Esophagus squamous epithelium (tissue), 5 donors: ENCODE measurements at places on chromosomes 1 and 21.

DNA sequence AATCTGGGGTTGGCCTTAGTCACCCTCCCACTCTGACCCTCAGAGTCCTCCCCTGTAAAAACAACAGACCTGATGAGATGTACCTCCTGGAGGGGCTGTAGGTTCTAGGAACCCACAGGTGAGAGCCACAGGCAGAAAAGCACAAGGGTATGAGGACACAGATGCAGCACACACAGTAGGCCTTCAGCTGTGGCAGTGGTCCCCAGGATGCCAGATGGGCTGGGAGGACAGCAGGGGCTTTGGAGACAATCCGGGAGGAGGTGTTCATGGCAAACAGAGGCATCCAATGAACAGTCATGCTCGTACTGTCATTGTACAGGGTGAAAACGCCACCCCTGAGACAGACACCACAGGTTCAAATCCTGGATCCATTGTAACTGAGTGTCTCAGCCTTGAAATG, 463.1 kb downstream of the MATN1 start:
- DNase-seq, result no peak

- no peak for DNase-seq
These were observed 9.3 kb downstream of the HNRNPU start for GRCh38 chr1:244854865-244855578.

- DNase-seq, result no peak
These were observed 26.4 kb downstream of the SPATA21 start for GRCh38 chr1:16410803-16411202.

GRCh38 chr1:184708084-184708676, 46.5 kb downstream of the EDEM3 start:
- DNase-seq, result no peak

DNA sequence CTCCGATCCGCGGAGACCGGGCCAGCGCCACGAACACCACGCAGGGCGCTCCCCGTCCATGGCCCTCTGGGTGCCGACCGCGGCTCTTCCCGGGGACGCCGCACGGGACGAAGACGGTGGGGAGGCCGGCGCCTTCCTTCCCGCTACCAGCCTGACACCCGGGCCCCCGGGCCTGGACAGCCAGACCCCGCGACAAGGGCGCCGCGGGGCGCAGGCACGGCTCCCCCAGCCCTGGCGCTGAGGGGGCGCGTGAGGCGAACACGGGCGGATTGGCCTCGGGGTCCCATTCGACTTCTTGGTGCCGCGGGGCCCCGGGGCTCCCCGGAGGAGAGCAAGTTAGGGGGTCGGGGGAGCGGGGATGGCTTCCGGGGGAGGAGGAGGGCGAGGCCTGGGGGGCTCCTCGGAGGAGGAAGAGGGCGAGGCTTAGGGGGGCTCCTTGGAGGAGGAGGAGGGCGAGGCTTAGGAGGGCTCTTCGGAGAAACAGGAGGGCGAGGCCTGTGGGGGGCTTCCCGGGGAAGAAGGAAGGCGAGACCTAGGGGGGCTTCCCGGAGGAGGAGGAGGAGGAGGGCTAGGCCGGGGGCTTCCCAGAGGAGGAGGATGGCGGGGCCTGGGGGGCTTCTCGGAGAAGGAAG, 537 bp upstream of the KLHL17 start:
- DNase-seq, result no peak

- DNase-seq, result no peak
These were observed 14.7 kb upstream of the SPOCD1 start for GRCh38 chr1:31830511-31830910.

DNA sequence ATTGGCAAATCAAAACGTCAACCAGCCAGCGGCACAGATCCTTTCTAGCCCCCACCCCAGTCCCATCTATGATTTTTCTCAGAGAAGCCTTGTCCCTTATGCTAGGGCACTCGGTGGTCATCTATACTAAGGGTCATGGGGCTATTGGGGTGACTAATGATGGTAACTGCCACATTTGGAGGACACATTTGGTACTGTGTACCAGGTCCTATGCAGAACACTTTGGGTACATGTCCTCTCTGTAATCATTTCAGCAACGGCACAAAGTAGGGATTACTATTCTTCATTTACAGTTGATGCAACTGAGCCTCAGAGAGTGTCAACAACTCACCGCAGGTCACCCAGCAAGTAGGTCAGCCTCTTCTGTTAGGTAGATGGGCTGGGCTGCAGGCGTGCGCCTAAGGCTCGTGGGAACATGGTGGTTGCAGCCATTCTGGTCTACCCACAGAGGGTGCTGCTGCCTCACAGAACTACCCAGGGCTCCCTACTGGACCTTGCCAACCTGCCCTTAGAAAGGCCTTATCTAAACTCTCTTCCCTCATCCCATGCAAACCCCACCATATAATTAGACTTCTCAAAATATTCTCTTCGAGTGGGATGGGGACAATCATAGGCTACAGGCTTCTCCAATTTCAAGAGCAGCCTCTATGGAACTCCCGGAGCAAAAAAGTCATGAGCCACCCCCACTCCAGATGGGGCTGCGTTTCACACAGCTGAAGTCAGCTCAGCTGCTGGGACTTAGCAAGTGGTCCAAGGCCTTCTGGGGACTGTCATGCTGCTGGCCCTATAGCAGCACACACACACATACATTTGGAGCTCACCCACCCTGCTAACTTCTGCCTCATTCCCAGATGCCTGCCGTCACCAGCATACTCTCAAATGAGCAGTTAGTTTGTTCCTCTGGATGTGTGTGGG, 5.8 kb upstream of the SDHB start:
- no peak for DNase-seq

GRCh38 chr21:45086337-45086958, 12.1 kb downstream of the ADARB1 start:
- no peak for DNase-seq

GRCh38 chr21:31667639-31668038, 8.1 kb downstream of the SOD1 start:
- DNase-seq, result no peak

- DNase-seq, result no peak
These were observed 34.4 kb downstream of the CAPZB start for GRCh38 chr1:19450811-19451515.

DNA sequence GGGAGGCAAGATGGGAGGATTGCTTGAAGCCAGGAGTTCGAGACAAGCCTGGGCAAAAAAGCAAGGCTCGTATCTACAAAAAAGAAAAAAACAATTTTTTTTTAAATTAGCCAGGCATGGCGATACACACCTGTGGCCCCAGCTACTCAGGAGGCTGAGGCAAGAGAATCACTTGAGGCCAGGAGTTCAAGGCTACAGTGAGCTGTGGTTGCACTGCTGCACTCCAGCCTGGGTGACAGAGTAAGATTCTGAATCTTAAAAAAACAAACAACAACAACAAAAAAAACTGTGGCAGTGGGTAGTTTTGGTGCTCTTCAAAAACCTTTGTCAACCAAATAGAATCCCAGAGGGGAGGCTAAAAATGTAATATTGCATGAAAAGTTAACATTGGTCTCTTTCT, 734 bp downstream of the PTPN22 start:
- no peak for DNase-seq
